ENCODE measurements at places on chromosomes 1 and 21. TPM values are rescaled to one million over a fixed set of nuclear protein-coding genes. Genes with fewer than 3 reads are reported as not detected.

Gene CYP4X1
- total RNA-seq = not detected

Gene PTPRC
- not detected for total RNA-seq

Gene TRIM45
- total RNA-seq = 1.7 TPM

Gene TFF1
- total RNA-seq = 28.6 TPM

Gene SORT1
- 3.8 TPM for total RNA-seq

Gene SERINC2
- 25.3 TPM for total RNA-seq

Gene CCDC190
- not detected for total RNA-seq

Gene AQP10
- not detected for total RNA-seq

Gene EDN2
- 4.7 TPM for total RNA-seq

Gene RGSL1
- not detected for total RNA-seq

Gene RNU1-1
- total RNA-seq = not detected

Gene NEXN
- total RNA-seq = 5.1 TPM

Gene NBPF10
- total RNA-seq = 0.49 TPM

Gene ADAM30
- not detected for total RNA-seq

Gene EPB41
- total RNA-seq = 5.8 TPM

Gene FCRL1
- not detected for total RNA-seq

Gene NUP210L
- not detected for total RNA-seq

Gene B3GALNT2
- total RNA-seq = 18.3 TPM

Gene LGR6
- total RNA-seq = 0.74 TPM

Gene HSF2BP
- 1.6 TPM for total RNA-seq

Gene PRDM16
- total RNA-seq = 0.09 TPM

Gene SMIM1
- total RNA-seq = 2.1 TPM

Gene CCDC27
- total RNA-seq = not detected

Gene ADAMTSL4
- total RNA-seq = 4.3 TPM

Gene TGFBR3
- 3.6 TPM for total RNA-seq

Gene GSTM1
- not detected for total RNA-seq

Gene JAM2
- not detected for total RNA-seq

Gene BCAS2
- 26.7 TPM for total RNA-seq

Gene HFM1
- 0.09 TPM for total RNA-seq

Gene UBASH3A
- 0.09 TPM for total RNA-seq

Gene JUN
- 65.5 TPM for total RNA-seq

Gene UQCRHL
- 5.8 TPM for total RNA-seq

Gene FMO2
- not detected for total RNA-seq

Gene TEX38
- total RNA-seq = not detected

Gene UBXN10
- not detected for total RNA-seq

Gene EXO5
- 3.5 TPM for total RNA-seq

Gene SPRR4
- total RNA-seq = not detected

Gene ADGRB2
- 8.5 TPM for total RNA-seq
